Activated CD8-positive, alpha-beta memory T cell treated with anti-CD3 and anti-CD28 coated beads for 1 hour (primary cell): ENCODE measurements at places on chromosomes 2 and 18.

- DNase-seq = no peak
Observed at GRCh38 chr2:176834226-176834625, 378.4 kb upstream of the HNRNPA3 start.

GRCh38 chr18:58135183-58135641 lies 91.2 kb downstream of the NEDD4L start:
- no peak for DNase-seq

DNA sequence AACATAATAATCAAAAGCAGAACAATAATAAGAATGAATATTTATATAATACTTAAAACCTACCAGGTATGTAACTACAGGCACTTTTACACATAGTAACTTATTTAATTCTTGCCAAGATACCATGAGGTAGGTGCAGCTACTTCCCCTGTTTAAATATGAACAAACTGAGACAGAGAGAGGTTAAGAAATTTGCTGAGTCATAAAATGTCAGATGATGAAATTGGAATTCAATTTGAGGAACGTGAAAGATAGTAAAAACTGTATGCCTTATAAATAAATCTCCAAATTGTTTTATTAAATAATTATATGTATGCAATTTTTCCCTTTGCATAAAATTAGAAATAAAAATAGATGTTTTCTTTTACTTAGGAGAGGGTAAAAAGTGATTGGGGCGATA lies 1103.3 kb upstream of the NRXN1 start:
- no peak for DNase-seq

DNA sequence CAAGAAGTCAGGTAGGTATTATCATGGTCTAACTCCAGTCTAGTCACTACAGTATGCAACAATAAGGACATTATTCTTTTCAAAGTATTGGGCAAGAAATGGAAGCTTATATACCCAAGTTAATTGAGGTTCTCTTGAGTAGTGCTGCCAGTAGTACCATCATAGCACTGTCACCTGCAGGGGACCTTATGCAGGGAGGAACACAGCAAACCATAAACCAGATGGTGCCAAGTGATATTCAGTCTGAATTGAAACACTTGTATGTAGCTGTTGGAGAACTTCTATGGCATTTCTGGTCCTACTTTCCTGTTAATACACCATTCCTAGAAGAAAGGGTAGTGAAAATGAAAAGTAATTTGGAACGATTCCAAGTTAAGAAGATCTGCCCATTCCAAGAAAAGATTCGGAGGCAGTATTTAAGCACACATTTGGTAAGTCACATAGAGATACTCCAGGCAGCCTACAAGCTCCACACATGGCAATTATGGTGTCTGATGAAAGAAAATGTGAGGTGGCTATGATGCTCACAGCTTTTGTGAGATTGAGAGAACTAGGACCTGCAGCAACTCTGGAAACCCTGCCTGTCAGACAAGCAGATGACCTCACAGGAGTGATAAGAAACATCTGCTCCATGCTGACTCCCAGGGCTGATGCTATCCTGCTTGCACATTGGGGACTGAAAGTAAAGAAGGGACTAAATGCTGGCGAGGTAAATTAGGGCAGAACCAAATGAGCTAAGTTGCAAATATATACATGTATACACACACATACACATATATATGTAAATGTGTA lies 174.7 kb downstream of the MC4R start:
- DNase-seq = no peak

DNA sequence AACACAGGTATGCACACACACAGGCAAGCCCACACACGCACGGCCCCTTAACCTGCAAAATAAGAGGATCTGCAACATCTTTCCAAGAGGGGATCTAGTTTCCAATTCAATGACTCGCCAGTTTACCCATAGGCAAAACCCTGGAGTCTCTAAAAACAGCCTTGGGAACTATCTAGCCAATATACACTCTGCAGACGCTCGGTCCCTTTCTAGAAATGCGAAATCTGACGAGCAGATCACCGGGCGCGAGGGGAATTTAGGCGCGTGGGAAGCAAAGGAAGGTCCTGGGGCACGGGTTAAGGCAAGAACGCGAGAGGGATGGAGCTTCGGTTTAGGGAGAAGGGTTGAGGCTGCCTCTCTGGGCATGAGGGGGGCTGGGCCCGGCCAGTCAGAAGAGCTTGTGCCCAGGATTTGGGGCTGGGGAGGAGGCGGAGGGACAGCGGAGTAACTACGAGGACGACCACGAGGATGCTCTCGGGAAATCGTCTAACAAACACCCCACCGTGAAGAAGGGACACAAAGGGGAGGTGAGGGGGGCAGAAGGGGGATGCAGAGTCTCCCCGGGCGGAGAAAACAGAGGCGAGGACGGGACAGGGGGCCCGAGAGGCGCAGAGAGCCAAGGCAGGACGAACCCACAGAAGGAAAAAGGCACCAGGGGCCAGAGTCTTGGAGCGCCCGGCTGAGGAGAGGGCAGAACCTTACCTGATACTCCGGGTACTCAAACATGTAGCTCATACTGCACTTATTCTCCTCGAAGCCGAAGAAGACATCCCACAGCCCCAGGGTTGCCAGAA lies 542 bp downstream of the PGAP1 start:
- no peak for DNase-seq

DNA sequence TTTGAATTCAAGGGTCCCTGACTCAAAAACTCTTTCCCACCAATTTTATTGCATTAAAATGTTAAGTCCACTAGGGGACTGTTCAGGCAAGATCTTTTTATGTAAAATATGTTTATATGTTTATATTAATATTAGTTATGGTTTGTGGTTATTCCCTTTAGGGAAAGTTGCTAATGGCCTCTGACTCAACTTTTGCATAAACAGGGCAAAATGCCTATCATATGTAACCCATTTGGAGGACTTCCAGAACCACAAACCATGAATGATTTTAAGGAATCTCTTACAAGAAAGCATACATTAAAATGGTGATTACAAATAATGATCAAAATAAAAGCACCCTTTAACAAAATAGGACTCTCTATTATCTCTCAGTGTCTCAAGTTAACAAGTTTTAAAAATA lies 1484.5 kb upstream of the ZEB2 start:
- DNase-seq = no peak

GRCh38 chr2:140895378-140895777 lies 1235.4 kb downstream of the LRP1B start:
- DNase-seq = no peak

- no peak for DNase-seq
Observed at GRCh38 chr2:11498543-11499034, 32.6 kb upstream of the E2F6 start.

DNA sequence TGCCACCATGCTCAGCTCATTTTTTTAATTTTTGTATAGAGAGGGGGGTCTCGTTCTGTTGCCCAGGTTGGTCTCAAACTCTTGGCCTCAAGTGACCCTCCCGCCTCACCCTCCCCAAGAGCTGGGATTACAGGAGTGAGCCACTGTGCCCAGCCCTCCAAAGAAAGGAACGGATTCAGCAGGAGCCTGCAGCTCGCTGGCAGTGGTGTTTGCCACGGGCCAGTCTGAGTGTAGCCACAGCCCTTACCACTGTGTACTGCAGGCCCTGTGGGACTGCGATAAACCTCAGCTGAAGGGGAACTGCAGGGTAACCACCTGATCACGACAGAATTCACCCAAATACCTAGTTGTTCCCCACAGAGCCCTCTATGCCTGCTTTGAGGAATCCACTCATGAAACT lies 6.8 kb downstream of the COPS9 start:
- DNase-seq = no peak

GRCh38 chr2:110674620-110675555 lies 3.0 kb downstream of the BUB1 start:
- no peak for DNase-seq
